Uterus (tissue), 4 donors: ENCODE measurements at places on chromosomes 12 and 14.

GRCh38 chr12:18285161-18285560 is 23.8 kb downstream of the PIK3C2G start:
- no peak for DNase-seq

DNA sequence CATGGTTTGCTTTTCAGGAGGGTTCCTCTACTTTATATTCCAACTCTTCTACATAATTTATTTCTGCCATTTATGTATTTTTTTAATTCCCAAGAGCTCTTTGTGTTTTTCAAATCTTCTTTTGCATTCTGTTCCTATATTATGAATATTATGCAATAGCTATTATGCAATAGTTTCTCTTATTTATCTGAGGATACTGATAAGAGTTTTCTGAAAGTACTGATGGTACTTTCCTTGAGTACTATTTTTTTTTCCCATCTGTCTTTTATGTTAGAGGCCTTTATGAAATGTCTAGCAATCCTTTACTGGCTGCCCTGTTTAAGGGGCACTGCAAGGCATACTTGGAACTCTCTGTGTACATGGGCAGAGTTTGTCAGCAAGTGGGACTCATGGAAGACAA is 93.4 kb downstream of the SLC41A2 start:
- DNase-seq = no peak

DNA sequence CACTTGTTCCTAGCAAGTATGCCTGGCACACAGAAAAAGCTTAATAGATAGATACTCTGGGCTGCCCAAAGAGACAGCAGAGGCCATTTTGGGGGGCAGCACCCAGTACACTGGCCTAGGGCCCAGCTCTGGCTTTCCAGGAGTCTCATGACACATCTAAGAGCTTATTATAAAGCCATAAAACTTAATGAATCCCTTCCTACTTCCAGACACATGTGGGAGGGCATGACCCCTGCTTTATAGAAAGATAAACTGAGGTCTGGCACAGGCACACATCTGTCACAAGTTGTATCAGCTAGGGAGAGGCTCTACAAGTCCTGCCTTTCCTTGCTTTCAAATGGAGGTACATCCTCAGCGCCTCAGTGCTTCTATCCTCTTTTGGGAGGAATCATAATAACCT is 27.1 kb downstream of the FMNL3 start:
- no peak for DNase-seq

DNA sequence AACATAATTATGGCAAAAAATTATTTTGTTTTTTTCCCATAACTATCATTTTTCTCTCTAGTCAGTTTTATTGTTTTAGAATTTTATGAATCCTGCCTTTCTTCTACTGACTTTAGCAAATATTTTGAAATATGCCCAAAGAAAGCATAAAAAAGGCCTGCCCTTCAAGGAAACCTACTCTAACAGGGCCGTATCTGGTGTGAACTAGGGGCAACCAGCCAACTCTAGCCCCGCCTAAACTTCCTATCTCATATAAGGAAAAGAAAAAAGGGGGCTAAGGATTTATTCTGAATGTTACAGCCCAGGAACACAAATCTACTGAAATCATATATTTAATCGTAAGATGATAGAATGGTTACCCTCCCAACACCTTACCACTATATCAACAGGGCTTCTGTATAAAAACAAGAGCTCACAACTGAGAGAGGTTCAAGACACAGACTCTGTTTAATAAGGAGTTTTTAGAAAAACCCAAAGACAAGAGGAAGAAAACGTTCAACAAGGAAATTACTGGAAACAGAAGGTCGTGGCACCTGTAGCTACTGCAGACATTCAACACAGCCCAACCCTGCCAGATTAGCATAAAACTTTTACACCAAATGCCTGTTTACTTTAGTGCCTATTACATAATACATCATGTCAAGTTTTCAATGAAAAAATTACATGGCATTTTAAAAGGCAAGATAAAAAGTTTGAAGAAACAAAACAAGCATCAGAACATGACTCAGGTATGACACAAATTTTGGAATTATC is 12.9 kb upstream of the EPYC start:
- DNase-seq = peak; percentile 11

GRCh38 chr12:132400011-132400641 is 70.7 kb upstream of the GALNT9 start:
- DNase-seq = no peak

DNA sequence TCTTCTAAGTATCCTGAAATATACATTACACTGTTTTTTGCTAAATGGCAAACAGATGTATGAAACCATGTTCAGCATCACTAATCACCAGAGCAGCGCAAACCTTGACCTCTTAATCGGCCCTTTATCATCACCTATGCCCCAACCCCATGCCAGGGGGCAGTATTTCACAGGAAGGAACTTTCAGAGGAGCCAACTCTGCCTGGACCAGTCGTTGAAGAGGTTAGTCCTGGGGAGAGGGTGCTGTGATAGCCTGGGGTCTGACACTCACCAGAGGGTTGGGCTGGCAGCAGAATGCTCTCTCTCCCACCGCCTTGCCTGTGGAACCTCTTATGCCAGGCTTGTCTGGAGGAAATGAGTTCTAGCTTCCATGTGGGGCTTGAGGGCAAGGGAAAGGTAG is 411.7 kb downstream of the TMEM117 start:
- DNase-seq = no peak

DNA sequence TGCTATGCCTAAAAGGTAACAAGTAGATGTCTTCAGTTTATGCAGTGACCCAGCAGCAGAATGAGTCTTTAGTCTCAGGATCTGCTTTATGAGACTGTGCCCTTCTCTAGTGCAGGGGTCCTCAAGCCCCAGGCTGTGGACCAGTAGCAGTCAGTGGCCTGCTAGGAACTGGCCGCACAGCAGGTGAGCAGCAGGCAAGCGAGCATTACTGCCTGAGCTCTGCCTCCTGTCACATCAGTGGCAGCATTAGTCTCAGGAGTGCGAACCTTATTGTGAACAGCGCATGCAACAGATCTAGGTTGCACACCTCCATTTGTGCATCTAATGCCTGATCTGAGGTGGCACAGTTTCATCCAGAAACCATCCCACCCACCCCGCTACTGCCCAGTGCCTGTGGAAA is 38.4 kb downstream of the LRP6 start:
- DNase-seq = no peak

DNA sequence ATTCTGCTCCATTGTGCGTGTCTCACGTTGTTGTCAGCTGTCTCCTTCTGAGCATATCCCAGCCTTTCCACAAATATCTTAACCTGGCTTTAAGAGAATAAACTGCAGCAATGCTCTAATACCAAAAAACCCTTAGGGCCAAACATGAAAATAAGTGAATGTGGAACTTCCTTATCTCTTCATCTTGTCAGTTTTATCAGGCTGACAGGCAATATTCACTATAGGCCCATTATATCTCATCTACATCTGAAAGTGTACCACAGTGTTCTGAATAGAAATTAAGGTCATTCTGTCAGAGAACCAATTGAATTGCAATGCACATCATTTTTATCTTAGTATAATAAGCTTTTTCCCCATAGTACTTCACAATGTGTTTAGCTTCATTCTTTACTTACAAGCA is 933.1 kb upstream of the FBXO33 start:
- no peak for DNase-seq

- DNase-seq = no peak
These were observed 14.4 kb downstream of the AREL1 start for GRCh38 chr14:74698465-74698864.

DNA sequence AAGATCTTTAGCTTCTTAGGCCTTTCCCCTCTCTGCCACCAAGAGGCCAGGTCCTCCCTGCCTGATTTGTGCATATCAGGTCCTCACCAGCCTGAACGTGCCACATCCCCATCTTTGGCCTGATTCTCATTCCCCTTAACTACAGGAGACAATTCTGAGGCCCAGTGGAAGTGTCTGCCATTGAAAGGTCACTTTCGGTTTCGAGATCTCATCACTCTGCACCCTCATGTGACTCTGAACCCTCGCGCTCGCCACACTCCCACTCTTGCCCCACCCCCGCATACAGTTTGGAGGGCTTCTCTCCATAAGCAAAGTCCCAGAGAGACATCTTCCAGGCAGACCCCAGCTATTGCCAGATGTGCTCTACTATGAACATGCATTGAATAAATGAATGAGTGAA is 189.0 kb downstream of the NTF3 start:
- no peak for DNase-seq

GRCh38 chr14:89486961-89487360 is 69.9 kb upstream of the FOXN3 start:
- DNase-seq = no peak

GRCh38 chr14:77989441-77989991 is 180.7 kb upstream of the NRXN3 start:
- no peak for DNase-seq

DNA sequence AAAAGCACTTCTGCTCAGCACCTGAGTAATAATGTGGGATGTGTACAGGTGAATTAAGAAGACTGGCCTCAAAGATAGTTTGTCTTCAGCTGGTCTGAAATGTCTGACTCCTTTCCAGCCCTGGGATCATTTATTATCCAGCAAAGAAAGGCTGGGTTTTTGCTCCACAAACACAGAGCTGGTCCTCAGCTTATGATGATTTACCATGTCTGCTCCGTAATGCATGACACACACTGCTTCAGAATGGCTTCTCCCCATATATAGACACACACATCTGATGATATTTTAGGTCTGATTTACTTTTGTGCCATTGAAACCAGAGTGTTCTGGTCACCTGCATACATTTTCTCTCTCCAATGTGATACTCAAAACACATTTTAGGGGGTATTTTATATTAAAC is 225.0 kb downstream of the SLC25A21 start:
- no peak for DNase-seq

DNA sequence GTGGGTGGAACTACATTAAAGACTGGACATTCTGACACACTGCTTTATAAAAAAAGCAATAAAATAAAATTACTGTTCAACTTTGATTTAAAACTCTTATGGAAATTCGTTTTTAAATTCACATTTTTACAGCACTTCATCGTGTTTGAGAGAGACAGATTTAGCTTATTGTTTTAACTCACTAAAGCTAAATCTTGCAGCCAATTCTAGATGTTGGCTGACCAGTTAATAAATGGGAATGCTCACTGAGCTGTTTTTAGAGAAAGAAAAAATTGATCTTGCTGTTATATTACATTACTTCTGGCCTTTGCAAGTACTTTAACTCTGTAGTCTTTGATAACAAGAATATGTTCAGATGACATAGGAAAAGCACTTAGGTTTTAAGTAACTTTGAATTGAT is 157.1 kb downstream of the PLCZ1 start:
- no peak for DNase-seq

DNA sequence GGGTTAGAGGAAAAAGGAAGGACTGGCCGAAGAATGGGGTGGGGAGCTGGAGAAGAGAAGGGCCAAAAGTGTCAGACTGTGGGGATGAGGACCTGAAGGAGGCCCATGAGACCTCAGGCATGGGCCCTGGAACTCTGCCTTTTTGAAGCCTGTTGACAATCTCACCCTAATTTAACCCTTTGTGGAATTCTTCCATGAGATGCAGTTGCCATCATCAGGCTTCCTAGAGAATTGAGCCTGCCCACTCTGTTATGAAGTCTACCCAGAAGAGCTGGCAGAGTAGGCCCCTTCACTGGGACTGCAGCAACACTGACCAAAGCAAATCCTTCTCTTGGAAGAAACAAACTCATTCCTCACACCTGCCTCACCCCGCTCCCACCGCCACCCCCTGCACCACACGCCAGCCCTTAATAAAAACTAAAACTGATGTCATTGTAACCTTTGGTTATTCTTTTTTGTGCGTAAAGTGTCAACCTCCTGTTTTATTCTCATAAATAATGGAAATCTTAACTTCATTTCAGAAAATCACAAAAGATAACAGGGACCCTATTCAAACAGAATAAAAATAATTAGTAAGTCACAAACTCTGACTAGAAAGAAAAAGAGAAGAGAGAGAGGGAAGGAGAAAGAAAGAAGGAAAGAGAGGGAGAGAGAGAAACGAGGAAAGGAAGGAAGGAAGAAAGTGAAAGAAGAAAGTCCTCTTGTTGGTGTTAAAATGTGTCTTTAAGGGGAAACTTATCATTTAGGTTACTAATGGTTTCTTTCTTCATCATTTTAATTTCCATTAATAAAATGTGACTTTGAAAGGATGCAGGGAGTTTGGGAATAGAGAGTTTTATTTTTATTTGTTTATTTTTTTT is 61.3 kb downstream of the CRADD start:
- DNase-seq = peak; percentile 56

- DNase-seq = no peak
These were observed 98.8 kb upstream of the FRMD6 start for GRCh38 chr14:51552768-51553404.

- no peak for DNase-seq
These were observed 19.5 kb upstream of the NUBPL start for GRCh38 chr14:31541702-31542101.

DNA sequence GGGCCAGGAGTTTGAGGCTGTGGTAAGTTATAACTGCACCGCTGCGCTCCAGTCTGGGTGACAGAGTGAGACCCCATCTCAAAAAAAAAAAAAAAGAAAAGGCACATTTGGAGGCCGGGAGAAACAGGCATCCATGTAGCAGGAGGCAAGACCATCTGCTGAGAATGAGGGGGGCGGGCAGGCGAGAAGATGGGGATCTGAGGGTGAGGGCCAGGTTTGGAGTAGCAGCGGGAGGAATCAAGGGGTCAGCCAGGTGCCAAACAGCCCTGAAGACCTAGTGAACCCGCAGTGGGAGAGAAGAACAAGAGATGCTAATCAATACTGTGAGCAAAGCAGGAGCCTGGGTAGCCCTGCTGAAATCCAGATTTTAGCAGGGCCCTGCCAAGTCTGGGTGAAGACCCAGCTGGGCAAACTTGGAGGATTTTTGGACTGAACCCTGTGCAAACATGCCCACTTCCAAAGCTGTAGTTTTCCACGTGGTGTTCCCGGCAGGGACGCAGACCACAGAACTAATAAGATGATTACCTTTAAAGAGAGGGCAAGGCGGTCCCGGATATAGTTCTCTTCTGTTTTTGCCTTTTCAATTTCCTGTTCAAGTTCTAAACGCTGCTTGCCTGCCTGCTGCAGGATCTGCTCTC is 61.0 kb downstream of the NIN start:
- no peak for DNase-seq

GRCh38 chr14:56199982-56200577 is 81.9 kb downstream of the PELI2 start:
- DNase-seq = no peak

DNA sequence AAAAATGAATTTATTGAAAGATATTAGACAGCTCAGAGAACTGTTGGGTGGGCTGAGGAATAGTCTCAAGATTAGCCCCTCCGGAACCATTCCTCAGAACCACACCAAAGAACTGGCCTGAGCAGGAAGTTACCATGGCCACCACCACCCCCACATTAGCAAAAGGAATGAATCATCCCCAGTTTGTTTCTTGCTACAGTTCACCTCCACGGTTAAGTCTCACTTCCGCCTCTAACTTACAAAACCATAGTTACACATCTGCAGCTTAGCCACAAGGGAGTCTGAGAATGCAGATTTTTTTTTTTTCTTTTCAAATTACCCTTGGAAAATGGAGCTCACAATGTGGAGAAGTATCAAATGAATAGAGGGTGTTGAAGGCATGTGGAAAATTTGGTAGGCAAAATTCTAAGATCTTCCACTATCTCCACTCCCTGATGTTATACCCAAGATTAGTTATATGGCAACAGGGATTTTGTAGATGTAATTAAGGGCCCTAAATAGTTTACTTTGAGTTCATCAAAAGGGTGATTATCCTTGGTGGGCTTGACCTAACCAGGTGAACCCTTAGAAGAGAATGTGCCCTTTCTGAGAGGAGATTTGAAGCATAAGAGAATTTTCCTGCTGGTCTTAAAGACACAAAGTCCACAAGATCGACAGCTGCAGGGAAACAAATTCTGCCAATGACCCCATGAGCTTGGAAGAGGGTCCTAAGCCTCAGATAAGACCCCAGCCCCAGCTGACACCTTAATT is 129.8 kb upstream of the KRR1 start:
- DNase-seq = no peak

GRCh38 chr14:54669721-54670561 is 103.0 kb downstream of the SAMD4A start:
- peak; percentile 79 for DNase-seq
